ENCODE measurements at places on chromosomes 7 and 10.

DNA sequence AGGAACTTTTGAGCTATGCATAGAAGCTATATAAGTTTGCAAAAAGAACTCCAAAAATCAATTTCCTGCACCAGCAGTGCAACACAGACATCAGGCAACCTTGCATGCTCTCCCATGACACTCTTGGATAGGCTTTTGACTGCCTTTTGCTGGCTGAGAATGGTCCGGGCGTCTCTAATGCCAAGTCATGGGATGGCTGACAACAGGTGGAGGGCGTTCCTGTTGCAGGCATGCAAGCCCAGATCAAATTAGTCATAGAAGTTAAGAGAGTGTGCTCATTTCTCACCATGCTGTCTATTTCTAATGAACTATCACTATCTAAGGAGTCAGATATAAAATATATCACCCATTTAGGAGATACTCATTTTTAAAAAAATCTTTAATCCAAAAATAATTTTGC lies 8.4 kb downstream of the PLCE1 start:
- DNase-seq: no peak

GRCh38 chr7:132319481-132319880 lies 256.8 kb downstream of the PLXNA4 start:
- no peak for DNase-seq

DNA sequence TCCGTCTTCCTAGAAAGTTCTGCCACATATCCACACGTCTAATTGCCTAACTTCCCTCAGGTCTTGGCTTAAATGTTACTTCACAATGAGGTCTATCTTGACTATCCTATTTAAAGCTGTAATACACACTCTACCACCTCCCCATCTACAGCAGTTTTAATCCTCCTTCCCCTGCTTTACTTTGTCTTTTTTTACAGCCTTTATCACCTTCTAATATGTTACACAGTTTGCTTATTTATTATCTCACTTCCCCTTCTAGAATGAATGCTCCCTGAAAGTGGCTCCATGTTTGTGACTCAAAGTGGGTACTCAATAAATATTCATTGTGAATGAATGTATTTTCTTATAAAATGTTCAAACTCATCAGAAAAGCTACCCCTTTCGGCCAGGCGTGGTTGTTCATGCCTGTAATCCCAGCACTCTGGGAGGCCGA lies 13.6 kb upstream of the MICU1 start:
- no peak for DNase-seq

GRCh38 chr10:89076120-89076519 lies 85.5 kb downstream of the FAS start:
- DNase-seq: no peak

DNA sequence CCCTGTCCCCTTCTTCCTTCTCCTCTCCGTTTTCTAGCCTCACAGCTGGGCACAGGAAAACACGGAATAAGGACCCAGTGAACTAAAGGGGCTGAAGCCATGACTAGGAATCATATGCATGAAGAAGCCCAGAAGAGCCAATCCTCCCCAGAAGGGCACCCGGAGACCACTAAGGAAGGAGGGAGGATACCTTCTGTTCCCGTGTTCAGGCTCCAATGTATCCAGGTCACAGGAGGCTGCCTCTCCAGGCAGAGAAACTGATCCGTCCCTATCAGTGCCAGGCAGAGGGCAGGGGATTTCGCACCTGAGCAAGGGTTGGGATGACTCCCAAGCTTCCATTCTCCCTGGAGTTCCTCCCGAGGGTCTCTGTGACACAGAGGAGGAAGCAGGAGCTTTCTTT lies 246.6 kb downstream of the SNX10 start:
- DNase-seq: no peak

- no peak for DNase-seq
Measured at GRCh38 chr10:102918817-102919245, 737 bp downstream of the CNNM2 start.

DNA sequence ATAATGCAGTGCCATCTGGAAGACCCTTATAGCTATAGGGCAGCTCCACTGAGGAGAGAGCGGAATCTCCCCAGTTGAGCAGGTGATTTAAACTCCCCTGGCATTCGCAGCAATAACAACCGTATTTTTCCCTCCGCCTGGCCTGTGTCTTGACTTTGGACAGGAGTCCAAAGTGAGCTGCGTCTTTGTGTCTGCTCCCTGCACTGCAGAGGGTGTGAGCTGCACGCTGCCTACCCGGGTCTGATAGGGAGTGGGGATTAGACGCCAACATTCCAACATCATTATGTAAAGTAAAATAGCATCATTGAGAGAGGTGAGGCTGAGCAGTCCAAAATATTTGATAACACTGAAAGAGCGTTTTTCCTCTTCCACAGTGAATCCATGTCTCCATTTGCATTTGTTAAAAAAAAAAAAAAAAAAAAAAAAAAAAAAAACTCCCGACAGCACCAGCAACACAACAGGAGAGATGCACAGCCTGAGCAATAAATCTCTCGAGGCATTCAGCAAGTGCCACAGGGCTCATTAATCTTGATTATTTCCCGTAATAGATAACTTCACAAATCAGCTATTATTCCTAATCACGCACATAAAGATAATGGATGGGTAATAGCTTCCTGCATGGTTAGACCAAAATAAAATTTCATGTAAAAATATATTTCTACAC lies 68.6 kb downstream of the CELF2 start:
- no peak for DNase-seq
